ENCODE measurements at places on chromosomes 5 and 9. TPM values are rescaled to one million over a fixed set of nuclear protein-coding genes. Genes with fewer than 3 reads are reported as not detected.

Gene MARVELD2
- polyA plus RNA-seq, result 0.13 TPM

Gene WWC1
- polyA plus RNA-seq, result 0.36 TPM

Gene PCDHA5
- polyA plus RNA-seq, result not detected

Gene UGT3A1
- polyA plus RNA-seq, result not detected

Gene SPOCK1
- not detected for polyA plus RNA-seq
